IPS DF 19.7 (cell line): ENCODE measurements at places on chromosomes 16 and 17.

DNA sequence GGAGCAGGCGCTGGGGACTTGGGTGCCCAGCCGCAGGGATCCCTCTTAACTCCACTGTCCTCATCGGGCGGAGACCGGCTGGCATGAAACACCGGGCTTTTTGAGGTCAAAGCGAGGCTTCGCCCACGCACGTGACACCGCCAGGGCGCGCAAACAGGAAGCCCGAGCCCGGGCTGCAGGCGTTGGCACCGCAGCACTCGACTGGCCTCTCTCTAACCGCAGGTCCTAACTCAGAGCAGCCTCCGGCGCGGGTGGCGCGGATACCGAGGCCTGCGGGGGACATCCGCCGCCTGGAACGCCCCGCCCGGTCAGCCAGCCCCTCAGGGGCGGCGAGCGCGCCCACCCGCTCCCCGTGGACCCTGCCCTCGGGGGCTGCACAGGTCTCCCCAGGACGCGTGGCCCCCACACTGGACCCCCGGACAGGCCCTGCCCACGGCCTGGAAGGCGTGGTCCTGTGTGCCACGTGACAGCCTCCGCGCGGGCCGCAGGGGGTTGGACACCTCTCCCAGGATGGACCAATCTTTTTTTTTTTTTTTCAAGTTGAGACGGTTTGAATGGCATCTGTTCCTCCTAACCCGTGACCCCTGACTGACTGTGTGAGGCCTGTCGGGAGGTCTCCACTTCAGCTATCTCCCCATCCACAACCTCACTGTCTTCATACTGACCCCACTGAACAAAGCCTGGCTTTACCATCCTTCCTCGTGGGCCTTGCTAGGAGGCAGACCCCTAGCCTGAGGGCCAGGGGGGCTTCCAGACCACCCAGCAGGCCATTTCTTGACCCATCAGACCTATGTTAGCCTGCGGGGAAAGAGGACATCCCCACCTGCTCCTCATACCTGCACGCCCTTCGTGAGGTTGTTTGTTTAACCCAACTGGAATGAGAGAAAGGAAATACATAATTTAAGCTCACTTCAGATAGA, 8.4 kb upstream of the SLC47A2 start:
- DNase-seq = no peak

DNA sequence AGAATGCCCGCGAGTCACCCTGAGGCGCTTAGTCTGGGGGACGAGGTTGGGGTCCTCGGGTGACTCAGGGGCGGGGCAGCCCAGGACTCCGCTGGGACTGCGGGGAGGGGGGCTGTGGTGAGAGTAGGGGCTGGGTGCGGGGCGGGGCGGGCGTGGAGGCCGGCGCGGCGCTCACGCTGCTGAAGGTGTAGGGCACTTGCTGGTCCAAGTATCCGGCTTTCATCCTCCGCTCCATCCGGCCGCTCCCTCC, 832 bp downstream of the ETV4 start:
- DNase-seq = no peak

GRCh38 chr17:17779015-17779611, 57.7 kb downstream of the SREBF1 start:
- DNase-seq = no peak

GRCh38 chr17:36935671-36936454, 1.4 kb upstream of the LHX1 start:
- no peak for DNase-seq
